ENCODE measurements at places on chromosomes 1 and 21.

DNA sequence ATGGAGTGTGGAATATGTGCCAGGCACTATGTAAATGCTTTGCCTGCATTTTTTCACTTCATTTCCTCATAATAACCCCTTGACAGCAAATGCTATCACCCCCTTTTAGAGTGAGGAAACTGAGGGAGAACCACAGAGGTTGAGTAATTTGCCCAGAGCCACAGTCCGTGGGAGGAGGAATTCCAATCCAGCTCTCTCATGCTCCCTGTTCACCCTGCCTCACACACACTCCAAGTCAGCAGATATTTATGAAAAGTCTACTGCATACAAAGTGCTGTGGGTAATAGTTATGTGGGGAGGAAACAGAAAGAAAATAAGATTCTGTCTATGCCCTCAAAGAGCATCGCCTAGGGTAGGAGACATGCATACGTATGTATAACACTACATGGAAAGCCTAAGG lies 30.9 kb upstream of the RBM15 start:
- DNase-seq, result no peak

DNA sequence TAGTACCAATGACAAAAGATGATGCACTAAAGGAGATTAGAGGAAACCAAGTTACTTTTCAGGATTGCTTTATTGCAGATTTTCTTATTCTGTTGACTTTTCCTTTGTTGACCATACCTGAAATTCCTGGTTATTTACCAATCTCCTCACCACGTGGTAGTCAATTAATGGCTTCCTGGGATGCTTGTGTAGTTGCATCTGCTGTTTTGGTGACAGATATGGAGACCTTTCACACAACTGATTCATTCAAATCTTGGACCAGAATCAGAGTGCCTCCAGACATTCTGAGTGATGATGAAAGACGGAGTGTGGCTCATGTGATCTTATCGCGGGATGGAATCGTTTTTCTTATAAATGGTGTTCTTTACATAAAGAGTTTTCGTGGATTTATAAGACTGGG lies 91.3 kb downstream of the CATSPERE start:
- DNase-seq, result no peak

- no peak for DNase-seq
Measured at GRCh38 chr1:58257003-58257402, 289.5 kb downstream of the OMA1 start.

DNA sequence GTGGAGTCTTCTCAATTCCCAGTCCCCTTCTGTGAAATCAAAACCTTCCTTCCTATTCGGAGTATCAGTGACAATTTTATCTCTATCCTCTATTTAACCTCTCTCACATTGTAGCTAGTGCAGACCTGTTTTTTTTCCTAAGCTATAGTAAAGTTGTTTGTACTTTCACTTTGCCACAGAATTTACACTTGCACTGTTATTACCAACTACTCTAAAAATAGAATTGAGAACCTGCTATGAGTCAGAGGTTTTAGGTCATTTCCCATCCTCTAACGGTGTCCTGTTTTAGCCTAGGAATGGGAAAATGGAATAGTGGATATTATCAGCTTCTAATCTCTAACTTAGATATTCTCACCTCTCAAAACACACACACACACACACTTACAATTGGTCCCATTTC lies 862.7 kb downstream of the NCAM2 start:
- no peak for DNase-seq

DNA sequence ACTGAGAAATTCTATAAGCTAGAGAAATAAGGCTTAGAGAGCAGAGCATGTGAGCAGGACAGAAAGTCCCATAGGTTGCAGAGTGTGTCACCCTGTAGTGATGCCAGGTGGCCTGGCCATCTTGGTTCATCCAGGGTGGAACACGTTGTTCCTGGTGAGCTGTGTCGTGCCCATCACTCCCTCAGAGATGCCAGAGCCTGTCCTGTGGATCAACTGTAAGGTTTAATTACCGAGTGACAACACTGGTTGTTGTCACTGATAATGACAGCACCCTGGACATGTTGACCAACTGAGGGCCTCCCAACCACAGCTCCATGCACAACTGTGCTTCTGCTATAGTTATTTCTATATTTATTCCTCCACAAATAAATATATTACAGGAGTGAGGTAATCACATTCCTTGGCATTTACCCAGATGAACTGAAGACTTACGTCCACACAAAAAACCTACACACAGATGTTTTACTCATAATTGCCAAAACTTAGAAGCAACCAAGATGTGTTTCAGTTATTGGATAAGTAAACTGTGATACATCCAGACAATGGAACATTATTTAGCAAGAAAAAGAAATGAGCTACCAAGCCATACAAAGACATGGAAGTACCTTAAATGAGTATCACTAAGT lies 6.2 kb downstream of the C1orf198 start:
- no peak for DNase-seq

DNA sequence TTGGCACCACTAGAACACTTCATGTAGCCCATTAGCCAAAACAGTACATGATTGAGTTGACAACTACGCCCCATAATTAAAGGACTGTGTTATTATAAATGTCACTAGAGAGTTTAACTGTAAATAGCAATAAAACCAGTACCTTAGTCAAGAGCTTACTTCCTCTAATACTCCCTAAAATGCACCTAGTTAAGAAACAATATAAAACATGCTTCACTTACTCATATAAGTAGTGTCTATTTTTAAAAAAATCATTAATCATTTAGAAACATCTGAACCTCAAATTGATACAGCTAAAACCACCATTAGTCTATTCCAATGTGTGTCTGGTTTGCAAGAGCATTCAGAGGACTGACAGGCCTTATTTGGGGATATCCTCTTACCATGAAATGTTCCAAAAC lies 25.3 kb downstream of the PTP4A2 start:
- DNase-seq, result no peak

GRCh38 chr1:228303596-228303995 lies 95.8 kb downstream of the OBSCN start:
- no peak for DNase-seq

DNA sequence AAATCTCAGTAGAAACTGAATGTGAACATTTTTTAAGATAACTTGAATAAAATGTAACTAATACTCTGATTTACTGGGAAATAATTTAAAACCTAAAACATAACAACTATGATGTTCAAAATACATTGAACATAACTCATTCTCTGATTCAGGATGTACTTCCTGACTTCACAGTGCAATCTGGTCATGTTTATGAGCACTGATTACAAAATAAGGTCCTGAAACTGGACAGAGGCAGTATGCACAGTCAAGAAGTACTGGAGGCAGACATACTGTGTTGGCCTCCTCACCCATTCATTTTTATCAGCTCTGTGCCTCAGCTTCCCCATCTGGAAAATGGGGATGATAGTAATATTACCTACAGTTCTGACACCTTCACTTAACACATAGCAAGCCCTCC lies 651.3 kb downstream of the PTPRC start:
- DNase-seq, result no peak

DNA sequence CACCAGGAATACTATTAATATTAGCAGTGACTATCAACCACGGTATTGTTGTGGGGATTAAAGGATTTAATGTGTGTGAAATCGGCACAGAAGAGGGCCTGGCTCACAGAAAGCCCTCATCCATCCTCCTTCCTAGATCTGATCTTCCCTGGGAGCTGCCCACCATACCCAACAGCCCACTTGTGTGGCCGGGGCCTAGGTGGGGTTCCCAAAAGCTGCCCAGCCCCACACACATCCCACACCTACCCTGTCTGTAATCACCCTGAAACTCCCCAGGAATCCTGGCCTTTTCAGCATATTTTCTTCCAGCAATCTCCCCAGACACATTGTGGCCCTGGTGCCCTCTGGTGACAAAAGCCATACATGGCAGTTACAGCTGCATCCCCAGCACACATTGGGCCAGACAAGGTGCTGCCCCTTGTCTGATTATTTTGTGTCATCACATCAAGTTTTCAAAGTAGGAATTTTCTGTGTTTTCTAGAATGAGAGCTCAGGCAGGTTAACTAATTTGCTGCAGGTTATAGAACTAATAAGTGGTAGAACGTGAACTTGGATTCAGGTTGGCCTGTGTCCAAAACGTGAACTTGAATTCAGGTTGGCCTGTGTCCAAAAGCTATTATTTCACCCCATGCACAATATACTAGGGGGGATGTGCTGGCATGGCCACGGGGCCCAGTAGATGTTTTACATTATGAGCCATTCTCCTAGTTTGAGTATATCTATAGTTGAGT lies 5.3 kb upstream of the SLC6A9 start:
- DNase-seq, result peak; percentile 48

GRCh38 chr1:19081218-19081893 lies 124.9 kb upstream of the IFFO2 start:
- no peak for DNase-seq

DNA sequence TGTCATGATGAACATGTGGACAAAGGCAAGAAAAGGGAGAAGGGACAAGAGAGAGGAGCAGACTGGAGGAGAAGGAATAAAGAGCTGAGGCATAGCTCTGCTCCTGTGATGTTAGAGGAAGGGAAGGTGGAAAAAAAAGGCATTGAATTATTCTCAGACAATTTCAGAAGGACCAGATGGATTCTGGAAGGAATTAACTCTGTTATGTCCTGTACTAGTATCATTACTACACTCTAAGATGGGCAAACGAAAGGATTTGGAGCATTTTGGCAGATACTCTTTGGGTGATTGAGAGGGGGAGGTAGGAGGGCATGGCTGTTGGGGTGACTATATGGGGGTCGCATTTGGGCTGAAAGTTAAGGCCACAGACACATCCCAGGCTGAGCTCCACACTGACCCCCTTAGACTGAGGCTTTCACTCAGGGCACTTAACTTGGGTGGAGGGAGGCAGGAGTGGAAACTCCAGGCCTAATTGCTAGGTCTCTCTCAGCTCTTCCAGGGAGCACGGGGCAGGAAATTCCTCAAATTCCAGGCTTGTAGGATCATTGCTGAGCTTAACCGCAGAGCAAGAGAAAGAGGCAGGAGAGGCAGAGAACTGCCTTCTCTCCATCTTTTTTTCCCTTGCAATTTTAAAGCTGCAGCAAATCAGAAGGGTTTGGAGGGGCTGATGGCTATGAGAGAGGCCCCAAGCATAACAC lies 25.9 kb downstream of the KIRREL1 start:
- no peak for DNase-seq

GRCh38 chr1:202124142-202124541 lies 1.4 kb downstream of the GPR37L1 start:
- DNase-seq, result no peak

DNA sequence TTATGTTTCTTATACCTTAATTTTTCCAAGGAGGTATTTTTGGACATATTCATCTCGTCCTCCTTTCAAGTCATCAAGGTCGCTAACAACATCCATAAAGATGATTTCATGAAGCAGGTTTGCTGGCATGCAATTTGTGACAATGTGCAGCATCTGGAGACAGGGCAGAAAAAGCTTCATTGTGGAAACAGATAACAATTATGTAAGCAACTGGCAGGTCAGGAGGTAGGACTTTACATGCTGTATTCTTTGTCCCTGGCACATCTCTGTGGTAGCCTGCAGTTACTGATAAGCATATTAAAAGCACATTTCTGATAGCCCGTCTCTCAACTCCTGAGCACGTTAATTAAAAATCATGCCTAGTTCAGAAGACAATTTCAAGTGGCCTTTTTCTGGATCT lies 156.8 kb downstream of the LEPR start:
- DNase-seq, result no peak

DNA sequence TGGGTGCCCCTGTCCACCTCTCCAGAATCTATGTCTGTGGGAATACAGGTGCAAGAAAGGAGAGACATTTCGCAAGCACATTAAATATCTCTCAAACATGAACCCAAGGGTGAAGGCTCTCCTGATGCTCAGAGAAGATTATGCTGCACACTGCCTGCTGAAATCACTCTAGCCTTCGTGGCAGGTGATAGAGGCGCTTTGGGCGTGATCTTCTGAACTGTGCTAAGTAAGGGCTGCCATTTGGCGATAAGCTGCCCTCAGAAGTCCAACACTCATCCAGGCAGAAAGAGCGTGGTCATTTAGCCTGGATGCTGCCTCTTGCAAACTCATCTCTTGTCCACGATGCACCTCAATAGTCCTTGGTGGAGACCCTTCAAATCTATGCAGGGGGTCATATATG lies 241.9 kb downstream of the KAZN start:
- DNase-seq, result no peak

DNA sequence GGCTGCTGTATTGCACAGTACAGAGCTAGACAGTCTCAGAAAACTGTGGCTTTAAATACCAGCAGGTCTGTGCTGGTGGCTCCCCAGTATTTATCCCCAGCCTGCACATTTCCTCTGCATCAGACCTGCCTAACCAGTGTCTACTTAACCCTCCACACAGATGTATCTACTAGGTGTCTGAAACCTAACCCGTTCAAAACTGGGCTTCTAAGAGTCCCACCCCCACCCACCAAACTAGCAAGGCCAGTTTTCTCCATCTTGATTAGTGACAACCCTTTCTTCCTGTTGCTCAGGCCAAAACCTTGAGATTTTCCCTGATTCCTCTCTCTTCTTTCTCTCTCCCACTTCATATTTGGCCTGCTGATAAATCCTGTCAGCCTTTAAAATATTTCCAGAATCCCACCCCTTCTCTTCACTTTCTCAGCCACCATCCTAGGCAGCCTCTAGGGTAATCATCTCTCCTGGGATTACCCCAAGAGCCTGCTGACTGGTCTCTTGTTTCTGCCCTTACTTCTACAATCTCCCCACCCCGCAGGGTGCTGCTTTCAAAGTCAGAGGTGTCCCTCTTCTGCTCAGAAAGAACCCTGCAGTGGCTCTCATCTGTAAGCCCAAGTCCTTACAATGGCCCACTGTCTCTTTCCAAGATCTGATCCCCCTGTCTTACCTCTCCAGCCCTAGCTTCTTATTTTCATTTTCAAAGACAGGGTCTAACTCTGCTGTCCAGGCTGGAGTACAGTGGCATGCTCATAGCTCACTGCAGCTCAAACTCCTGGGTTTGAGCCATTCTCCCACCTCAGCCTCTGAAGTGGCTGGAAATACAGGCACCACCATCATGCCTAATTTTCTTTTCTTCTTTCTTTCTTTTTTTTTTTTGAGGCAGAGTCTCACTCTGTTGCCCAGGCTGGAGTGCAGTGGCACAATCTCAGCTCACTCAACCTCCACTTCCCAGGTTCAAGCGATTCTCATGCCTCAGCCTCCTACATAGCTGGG lies 45.2 kb downstream of the H3-3A start:
- no peak for DNase-seq

- DNase-seq, result no peak
Measured at GRCh38 chr1:30195424-30196134, 527.8 kb downstream of the MATN1 start.

DNA sequence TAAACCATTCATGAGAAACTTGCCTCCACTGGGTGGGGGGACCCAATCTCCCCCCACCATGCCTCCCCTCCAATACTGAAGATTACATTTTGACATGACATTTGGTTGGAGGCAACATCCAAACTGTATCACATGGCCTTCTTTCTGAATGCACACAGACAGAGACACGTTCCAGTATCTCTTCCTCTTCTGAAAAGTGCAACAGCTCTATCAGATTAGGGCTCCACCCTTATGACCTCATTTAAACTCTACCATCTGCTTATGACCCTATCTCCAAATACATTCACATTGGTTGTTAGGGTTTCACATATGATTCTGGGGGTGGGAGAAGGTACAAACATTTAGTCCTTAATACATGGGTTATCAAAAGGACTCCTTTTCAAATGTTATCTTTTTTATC lies 481.8 kb upstream of the NFIA start:
- no peak for DNase-seq

GRCh38 chr1:13808729-13809131 lies 108.7 kb downstream of the PRDM2 start:
- DNase-seq, result no peak

- peak; percentile 33 for DNase-seq
Measured at GRCh38 chr1:8862528-8862927, 16.0 kb downstream of the ENO1 start.

Data from activated gamma-delta T cell treated with anti-CD3 and anti-CD28 coated beads, Interleukin-2, amount 50 U/mL, for 16 hours (primary cell).